ENCODE measurements at places on chromosomes 16 and 17. TPM values are rescaled to one million over a fixed set of nuclear protein-coding genes. Genes with fewer than 3 reads are reported as not detected.

DNA sequence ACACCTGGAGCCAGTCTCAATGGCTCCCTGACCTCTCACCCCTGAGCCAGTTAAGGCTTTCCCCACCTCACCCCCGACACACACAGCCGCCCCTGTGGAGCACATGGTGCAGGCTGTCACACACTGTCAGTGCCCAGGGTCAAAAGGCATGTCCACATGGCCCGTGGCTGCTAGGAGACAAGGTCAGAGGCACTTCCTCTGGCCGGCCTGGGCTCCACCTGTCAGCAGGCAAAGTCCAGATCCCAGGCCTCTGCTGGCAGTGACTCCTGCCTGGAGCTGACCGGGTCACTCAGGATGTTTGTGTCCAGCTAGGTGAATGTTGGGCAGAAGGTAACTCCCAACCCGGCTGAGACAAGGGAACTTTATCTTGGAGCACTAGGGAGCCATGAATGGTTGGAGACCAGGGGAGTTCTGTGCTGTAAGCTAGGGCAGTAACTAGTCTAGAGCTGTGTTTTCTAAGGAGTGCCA is 6.0 kb downstream of the SREBF1 start:
- DNase-seq: peak; percentile 92

- DNase-seq: no peak
Observed at GRCh38 chr17:21005803-21006202, 37.0 kb downstream of the USP22 start.

GRCh38 chr16:11100239-11100750 is 155.7 kb downstream of the SOCS1 start:
- no peak for DNase-seq

- DNase-seq: no peak
Observed at GRCh38 chr16:62596125-62596524, 559.9 kb upstream of the CDH8 start.

DNA sequence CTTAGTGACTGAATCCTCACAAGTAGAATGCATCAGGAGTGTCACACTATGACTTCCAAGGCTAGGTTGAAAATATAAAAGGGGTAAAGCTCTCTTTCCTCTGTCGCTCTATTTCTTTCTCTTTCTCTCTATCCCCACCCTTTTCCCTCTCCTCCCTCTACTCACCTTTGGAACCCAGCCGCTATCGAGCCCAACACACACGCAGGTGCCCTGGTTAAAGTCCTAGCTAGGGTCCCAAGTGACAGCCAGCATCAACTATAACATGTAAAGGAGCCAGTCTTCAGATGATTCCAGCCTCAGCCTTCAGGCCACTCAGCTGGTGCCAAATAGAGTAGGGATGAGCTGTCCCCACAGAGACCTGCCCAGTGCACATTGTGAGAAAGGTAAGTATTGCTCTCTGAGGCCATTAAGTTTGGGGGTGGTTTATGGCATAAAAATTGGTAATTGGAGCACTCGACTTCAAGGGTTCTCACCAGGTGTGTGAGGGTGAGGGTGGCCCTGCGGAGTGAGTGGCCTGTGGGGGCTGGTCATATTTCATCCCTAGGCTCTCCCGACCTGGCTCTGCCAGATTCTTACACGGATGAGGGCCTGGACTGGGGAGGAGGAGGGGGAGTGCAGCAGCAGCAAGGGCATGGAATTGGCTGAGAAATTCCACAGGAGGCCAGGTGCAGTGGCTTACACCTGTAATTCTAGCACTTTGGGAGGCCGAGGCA is 14.9 kb upstream of the C16orf54 start:
- DNase-seq: no peak

DNA sequence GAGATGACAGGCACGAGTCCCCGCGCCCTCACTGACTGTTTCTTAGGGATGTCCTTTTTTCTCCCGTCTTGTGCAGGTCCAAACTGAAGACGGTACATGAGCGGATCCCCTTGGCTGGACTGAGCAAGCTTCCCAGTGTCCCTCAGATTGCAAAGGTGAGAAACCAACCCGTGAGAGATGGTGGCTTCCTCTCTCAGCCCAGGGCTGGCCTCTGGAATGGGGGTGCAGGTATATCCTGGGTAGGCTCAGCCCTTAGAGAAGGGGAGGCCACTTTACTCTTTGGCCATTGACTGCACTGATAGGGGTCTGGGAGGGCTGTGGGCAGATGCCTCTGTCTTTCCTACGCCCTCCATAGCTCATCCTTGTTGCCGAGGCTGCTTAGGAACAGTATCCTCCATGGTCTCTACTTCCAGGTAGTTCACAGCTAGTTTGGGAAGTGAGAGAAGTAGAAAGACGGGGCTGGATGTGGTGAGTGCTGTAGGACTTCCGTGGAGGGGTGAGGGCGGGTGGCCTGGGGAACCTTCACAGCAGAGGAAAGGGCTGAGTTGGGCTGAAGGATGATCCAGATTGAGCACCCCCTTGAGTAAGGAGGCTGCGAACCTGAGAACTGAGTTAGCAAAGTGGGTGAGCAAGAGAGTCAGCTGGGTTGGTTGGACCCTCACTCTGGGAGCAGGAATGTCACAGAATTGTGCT is 83.0 kb downstream of the OR1D5 start:
- no peak for DNase-seq

- DNase-seq: no peak
Observed at GRCh38 chr17:32713081-32713480, 163.8 kb downstream of the MYO1D start.

DNA sequence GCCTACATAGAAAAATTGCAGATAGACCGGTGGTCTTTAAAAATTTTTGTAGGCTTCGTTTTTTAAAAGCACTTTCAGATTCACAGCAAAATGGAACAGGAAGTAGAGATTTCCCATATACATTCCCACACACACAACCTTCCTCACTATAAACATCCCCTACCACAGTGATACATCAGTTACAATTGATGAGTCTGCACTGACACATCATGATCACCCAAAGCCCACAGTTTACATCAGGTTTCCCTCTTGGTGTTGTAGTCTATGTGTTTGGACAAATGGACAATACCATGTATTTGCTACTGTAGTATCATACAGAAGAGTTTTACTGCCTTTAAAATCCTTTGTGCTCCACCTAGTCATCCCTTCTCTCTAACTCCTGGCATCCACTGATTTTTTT is 113.9 kb upstream of the ADAMTS18 start:
- DNase-seq: no peak

Gene CDK10
- polyA plus RNA-seq: 3.9 TPM

- DNase-seq: no peak
Observed at GRCh38 chr16:87101903-87102302, 215.3 kb downstream of the C16orf95 start.

Gene CCT6B
- polyA plus RNA-seq: 0.41 TPM

Gene MED1
- 40.1 TPM for polyA plus RNA-seq

Gene PRDM7
- 0.03 TPM for polyA plus RNA-seq

Gene SLC16A5
- 10.9 TPM for polyA plus RNA-seq

Gene TPPP3
- 0.16 TPM for polyA plus RNA-seq

- no peak for DNase-seq
Observed at GRCh38 chr17:66965801-66966262, 1.3 kb downstream of the CACNG4 start.

Gene GPRC5C
- polyA plus RNA-seq: 300 TPM

All from HepG2 (cell line).